ENCODE measurements at places on chromosomes 16 and 17.

GRCh38 chr17:17993366-17993765 lies 20.7 kb downstream of the DRC3 start:
- DNase-seq, result no peak

GRCh38 chr17:20083156-20083859 lies 74.1 kb downstream of the SPECC1 start:
- no peak for DNase-seq

DNA sequence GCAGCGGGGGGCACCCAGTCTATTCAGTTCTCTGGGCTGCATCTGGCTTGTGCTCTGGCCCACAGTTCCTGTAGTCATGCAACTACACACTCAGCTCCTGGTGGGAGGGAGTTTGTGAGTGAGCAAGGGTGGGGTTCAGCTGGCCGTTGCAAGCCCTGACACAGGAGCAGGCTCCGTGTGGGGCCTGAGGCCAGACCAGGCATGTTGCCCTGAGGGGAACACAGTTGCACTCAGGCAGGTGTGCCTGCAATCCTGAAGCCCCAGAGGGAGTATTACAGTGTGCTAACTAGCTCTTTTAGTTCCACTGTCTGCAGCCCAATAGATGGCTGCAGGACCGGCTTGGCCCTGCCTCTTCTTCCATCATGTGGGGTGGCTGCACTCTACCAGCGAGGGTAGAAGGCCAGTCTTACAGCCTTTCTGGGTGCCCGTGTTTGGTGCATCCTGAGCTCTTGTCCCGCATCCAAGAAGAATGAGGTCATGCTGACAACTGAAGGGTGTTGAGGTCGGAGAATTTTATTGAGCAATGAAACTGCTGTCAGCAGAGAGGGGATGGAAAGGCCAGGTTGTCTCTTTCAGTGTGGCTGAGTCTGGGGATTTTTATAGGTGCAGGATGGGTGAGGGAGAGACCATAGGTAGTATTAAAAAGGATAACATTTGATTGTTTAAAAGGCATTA lies 49.9 kb upstream of the ELAC2 start:
- DNase-seq, result no peak

- DNase-seq, result no peak
These were observed 742 bp upstream of the FBXO31 start for GRCh38 chr16:87384162-87384874.

- no peak for DNase-seq
These were observed 69.3 kb downstream of the ABCC1 start for GRCh38 chr16:16018705-16019104.

DNA sequence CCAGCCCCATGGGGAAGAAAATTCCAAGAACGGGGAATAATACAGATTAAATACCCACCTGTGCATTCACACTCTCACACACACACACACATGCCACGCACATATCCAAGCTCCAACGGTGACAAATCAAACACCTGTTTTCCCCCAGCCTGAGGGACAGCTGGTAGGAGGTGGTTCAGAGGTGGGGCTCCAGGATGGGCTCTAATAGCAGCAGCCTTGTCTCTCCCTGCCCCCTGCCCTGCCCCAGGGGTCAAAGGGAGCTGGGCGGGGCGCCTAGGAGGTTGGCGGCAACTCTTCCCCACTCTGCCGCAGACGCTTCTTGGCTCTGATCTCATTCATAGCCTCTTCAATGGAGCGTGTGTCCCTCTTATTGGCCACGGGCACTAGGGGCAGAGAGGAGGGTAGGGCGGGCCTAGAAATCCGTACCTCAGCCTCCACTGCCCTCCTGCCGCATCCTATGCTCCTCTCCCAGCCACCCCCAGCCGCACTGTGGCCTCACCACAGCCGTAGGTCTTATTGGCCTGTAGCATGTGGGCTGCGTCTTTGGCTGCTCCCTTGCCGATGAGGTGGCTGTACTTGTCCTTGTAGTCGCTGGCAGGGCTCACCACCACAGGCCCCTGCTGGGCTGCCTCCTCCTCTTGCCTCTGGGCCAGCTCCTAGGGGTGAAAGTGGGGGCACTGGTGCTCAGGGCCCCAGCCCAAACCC lies 8.2 kb downstream of the SPAG7 start:
- DNase-seq, result no peak

- peak; percentile 48 for DNase-seq
These were observed 6.6 kb downstream of the ABI3 start for GRCh38 chr17:49216953-49217650.

DNA sequence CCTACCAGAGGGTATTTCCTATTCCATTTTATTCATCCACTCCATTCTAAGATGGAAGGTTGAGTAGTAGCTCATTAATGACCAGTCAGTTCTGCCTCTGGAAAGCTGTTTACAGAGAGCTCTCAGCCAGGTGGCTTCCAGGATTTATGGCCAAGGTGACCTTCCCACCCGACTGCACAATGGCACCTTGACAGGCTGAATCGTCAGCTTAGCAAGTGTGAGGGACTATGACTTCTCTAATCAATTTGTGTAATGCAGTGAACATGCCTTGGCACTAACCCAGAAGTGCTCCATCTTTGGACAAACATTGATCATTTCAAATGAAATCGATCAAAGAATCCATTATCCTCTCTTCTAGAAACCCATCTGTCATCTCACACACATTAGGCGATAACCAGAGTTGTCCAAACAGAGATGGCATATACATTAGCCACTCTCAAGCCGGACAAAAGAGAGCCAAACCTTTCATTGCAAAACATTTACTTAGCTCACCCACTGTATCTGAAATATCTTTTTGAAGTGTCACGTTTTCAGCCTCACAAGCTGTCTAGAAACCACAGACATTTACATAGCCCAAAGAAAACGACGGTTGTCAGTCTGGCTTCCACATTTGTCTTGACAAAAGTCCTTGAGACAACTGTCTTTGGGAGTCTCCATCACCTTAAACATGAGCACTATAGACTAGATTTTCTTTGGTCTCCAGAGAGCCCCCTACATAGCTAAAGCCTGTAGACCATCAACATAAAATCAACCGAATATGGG lies 35.6 kb downstream of the CLEC3A start:
- DNase-seq, result no peak

DNA sequence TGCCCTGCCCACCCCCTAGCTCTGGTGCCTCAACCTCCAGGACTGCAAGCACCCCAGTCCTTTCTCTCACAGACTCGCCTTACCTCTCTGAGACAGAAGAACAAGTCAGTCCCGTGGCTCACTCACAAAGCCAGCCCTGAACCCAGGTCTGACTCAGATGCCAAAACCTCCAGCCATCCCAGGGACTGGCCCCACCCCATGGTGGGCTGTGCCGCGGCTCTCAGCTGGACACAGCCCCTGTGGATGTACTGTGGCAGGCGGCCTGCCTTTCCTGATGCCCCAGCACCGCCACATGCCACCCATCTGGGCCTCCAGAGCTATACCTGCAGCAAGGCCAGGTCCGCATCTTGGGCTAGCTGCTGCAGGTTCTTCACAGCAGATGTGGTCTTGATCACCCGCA lies 19.8 kb downstream of the MPG start:
- DNase-seq, result no peak

- DNase-seq, result no peak
These were observed 51.8 kb downstream of the LYRM1 start for GRCh38 chr16:20952139-20952920.

DNA sequence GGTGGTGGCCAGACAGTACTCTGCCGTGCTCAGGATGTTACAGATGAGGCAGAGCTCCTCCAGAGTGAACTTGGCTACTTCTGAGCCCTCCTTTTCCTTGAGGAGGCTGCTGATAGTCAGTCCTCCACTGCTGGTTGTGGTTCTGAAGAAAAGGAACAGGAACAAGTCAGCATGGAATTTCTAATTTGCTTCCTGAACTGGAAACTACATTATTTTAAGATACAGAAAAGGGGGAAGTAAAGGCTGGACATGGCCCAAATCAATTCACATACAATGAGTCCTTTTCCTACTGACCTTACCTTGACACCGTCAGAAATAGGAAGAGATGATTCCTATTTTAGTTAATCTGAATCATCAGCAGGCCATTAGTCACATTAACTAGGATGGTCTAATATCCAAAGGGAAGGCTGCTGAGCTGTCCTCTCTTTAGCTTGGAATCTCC lies 154.2 kb downstream of the VPS53 start:
- no peak for DNase-seq

- no peak for DNase-seq
These were observed 2.0 kb upstream of the PSMB3 start for GRCh38 chr17:38750312-38751121.

GRCh38 chr17:14923981-14924380 lies 341.1 kb downstream of the PMP22 start:
- no peak for DNase-seq

DNA sequence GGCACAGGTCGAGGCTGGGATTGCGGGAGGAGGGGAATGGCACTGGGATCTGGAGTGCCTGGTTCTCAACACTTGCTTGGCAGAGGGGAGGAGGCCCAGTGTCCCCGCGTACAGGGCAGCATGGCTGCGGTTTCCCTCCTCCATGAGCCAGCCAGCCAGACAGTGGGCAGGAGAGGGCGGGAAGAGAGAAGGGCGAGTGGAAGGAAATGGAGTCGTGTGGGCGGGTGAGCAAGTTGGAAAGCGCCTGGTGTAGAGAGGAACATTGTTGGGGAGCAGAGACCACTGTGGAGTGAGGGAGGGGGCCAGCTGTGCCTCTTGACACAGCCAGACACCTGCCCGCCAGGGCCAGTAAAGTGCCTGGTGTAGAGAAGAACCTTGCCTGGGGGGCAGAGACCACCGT lies 130.5 kb downstream of the OR1D5 start:
- DNase-seq, result no peak

DNA sequence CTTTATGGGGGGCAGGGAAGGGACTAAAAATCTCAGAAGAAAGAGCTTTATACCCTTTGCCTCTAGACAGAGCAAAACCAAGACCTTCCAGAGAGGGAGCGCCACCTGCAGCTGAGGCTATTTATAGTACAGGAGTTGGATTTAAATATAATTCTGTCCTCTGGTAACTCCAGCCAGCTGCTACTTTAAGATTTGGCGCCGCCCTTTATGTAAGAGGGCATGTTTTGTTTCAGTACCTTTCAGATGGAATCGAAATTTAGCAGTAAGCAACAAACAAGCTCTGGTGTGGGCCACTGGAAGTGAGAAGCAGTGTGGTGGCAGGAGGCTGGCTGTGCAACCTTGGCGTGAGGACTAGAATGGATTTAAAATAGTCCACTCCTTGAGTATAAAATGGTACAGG lies 5.2 kb upstream of the GUCY2D start:
- DNase-seq, result peak; percentile 50

- DNase-seq, result no peak
These were observed 13.2 kb downstream of the JPT2 start for GRCh38 chr16:1691276-1691675.

GRCh38 chr17:81435652-81436293 lies 40.5 kb downstream of the BAHCC1 start:
- DNase-seq, result no peak

DNA sequence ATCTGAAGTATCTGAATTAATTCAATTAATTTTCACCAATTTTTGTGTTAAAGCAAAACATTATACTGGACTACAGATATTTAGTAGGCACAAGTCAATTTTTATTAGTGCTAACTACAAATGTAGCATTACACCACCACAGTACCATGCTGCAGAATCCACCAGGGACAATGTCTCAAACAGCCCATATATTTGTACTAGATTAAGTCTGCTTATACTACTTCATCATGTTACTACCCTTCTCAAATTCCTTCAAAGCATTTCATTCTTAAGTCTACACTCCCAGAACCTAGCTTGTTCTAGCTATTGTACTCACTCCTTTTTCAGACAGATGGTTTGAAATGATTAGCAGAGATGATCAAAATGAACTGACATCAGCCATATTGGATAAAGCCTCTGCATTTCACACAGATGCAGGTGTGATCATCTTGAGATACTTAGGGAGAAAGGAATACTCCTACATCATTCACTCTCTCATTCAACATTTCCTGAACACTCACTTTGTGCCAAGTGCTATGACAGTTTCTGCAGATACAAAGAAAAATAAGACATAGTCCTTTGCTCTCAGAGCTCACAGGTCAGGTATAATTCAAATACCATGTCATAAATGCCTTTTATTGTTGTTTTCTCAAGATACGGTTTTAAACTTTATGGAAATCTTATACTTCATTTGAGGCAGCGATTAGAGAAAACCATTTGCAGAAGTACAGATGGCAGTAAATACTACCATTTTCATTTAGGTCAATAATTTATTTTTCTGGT lies 47.7 kb downstream of the SMURF2 start:
- no peak for DNase-seq

DNA sequence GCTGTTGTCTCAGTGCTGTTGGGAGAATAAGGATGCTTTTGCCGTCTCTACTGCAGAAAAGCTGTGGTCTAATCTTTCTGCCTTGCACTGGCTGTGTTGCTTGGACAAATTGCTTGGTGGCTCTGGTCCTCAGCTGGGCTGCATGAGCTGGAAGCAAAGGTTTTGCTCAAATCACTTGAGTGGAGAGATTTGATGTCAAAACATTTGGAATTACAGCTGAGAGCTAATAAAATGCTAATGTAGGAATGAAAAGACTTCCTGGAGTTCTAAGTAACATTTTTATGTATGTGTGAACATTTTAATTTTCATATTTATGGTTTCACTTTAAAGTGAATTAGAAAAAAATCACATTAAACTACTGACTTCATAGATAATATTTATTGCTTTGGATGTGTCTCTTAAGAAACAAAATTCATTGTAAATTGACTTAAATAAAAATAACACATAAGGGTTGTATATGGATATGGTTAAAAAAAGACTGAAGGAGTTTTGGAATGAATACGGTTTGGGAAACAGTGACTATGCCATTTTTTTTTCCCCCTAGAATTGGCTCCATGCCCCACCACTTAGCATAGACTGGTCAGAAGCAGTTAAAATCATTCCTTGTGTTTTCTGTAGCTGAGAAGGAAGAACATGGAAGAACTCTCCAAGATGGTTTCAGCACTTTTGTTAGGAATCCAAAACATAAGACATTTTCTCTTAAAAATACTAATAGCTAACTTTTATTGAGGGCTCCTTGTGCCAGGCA lies 39.2 kb upstream of the FAM20A start:
- no peak for DNase-seq

DNA sequence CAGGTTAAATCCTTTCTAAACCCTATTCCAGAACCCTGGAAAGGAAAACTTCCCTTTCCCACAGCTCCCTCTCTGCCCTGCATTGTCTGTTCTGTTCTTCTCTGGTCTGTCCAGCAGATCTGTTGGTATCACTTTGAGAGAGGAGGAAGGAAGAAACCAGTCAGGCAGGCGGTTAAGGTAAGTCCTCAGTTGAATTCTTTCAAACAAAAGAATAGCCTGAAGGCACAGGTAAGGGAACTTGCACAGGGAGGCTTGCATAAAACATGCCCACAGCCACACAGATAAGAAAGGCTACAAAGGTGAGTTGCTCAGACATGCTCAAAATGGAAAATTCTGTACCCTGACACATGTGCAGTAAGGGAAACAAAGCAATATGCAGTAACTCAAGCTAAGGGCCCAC lies 595.7 kb upstream of the CDH5 start:
- DNase-seq, result no peak
